NCI-H1105 treated with DMSO at 0.1 percent for 48 hours (cell line): ENCODE measurements at places on chromosomes 12 and 14.

- no peak for DNase-seq
These were observed 52.3 kb upstream of the TMCC3 start for GRCh38 chr12:94702696-94703095.

- DNase-seq = peak; percentile 81
These were observed 399 bp upstream of the WASHC4 start for GRCh38 chr12:105107171-105107493.

- no peak for DNase-seq
These were observed 2.4 kb downstream of the RNASE8 start for GRCh38 chr14:21059842-21060613.

DNA sequence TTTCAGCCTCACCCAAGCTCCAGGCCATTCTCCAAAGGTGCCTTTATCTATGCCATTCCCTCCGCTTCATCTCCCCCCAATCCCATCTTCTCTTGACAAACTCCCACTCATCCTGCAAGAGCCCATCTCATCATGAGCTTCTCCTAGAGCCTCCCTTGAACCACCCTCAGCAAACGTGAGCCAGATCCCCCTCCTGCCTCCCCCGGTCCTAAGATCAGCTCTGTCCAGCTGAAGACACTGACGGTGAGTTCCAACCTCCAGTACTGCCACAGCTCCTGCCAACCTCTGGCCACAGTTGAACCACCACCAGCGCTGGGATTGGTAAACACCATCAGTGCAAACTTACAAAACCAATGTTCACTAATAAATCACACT, 124.6 kb downstream of the BCL11B start:
- no peak for DNase-seq

DNA sequence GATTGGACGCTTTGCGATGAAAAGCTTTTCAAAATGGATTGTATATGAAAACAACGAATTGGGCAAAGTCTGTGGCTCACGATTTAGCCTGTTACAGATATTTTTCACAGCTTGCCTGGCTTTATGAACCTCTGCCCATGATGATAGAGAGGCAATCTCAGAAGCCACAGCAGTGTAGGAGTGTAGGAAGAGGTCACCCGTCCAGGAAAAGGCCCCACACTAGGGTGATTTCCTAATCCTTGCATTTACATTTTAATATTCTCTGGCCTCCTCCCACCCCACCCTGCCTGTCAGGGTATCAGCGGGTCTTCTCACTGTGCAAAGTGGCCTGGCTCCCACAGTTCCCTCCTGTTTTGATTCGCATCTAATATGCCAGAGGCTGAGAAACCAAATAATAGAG, 81.8 kb upstream of the FOXN3 start:
- DNase-seq = no peak

DNA sequence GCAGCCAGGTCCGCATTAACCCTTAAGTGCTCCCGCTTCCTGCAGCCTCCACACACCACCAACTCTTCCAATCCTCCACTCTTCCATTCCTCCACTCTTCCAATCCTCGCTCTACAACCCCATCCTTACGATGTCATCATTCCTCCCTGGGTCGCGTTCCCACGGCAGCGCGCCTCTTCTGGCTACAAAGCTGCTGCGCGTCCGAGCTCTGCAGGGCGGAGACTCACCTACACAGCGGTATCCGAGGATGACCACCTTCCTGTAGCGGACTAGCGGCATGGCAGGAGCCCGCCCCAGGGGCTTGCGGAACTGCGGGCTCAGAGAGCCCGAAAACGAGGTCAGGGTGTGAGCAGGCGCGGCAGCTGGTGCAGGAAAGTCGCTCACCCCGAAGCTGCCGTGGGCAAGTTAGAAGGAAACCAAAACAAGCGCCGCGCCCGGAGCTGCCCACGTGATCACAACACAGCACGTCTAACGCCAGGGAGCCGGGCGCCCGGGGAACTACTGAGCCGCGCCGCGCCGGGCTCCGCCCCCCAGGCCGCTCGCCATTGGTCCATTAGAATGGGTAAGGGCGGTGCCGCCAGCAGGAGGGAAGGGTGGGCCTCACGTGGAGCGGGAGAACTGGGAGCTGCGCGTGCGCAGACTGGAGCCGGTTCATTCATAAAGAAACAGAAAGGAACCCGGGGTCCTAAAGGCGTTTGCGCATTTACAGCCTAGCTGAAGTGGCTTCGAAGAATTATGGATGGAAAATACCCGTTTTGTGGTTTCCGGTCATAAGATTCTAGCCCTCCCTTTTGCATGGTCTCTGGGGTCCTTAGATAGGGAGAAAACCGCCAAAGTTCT, at the start of gene RHEBL1:
Gene RHEBL1 (minus strand): TSS at position 473 of the 840 bp plus-strand sequence. CDS start 194 bp downstream, at position 279.
- peak; percentile 91 for DNase-seq

DNA sequence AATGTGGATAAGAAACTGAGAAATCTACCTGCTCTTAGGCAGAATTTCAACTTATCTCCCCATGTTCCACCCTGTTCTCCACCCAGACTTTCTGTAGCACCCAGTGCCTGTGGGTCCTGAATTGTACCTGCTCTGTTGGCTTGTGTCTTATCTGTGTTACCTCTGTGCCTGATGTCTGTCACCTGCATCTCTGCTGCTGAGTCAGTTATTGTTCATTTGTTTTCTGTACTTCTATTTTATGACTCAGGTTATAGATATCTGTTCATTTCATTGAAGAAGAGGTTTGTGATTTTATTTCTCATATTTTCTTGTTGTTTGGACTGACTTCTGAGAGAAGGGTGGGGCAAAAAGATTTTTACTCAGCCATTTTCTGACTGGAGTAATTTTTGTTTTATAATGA, 11.7 kb downstream of the SOCS4 start:
- no peak for DNase-seq

GRCh38 chr12:98295681-98296080, 219.7 kb upstream of the TMPO start:
- no peak for DNase-seq

DNA sequence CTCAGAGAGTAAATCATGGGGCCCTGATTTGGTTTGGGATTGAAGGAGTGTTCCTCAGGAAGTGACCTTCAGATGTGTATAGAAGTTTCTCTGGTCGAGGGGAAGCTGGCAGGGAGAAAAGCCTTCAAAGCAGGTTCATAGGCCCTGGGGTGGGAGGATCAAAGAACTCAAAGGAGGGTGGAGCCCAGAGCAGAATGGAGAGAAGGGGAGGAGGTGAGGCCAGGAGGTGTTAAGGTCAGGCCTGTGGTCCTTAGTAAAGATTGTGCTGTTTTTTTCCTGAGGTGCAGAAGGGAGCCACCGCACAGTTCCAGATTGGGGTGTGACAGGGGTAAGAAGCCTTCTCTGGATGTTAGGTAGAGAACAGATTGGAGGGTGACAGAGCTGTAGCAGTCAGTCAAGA, 9.7 kb upstream of the CFAP251 start:
- no peak for DNase-seq

GRCh38 chr12:93978553-93978952, 169.8 kb upstream of the PLXNC1 start:
- no peak for DNase-seq

DNA sequence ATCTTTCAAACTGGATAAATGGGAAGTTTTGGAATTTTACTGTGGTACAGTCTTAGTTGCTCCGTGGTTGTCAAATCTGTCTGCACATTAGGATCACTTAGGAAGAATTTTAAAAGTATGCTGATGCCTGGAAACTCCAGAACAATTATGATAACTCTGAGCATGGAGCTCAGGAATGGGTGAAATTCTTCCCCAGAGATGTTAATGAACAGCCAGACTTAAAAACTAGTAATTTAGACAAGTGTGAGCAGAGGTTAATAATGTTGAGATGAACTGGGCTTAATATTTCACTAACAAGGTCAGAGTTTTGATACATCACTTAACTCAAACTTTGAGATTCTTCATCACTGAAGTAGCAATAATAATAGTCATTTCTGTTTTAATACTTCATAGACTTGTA, 94.5 kb downstream of the NTS start:
- DNase-seq = no peak

DNA sequence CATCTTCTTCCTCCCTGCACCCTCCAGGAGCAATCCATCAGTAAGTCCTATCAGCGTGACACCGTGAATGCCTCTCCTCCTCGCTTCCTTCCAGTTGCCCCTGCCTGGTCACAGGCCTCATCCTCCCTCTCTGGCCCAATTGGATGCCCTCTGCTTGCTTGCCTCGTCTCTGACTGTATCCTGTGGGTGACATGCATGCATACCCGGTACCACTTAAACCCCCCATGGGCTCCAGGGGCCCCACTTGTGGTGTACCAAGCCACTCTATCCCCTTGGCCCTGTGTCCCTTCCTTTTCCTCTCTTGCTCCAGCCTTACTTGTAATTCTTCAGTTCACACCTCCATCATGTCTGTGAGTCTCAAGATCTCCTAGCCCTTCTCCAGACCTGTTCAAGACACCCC, 106.0 kb upstream of the RTL1 start:
- DNase-seq = no peak

DNA sequence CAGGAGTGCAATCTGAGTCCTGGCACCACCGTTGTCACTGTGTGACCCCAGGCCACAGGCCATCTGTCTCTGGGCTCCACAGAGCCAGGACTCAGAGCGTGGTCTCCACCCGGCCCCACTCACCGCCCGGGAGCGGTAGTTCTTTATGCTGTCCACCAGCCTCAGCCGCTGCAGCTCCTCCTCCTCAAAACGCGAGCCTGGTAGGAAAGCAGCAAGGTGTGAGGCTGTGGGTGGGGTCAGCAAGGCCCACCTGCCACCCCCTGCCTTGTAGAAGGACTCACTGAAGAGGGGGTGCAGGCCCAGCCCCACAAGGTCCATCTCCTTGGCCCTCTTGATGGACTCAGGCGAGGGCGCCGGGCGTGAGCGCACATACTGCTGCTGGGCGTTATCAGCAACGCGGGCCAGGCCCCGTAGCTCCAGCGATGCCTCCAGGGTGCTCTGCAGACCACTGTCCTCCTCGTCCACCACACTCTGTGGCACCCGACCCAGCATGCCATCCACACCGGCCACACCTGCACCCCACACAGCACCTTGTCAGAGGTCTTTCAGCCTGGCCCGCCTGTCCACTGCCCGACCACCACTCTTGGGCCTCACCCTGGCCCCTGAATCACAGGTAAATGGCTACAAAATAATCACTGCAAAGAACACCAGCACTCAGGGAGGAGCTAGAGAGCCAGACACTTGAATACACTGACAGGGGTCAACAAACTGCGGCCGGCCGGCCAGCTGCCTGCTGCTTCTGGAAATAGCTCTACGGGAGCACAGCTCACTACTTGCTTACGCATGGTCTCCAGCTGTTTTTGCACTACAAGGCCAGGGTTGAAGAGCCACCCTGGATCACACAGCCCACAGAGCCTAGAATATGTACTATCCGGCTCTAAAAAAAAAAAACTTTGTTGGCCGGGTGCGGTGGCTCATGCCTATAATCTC, 16.3 kb downstream of the CFAP73 start:
- DNase-seq = no peak

GRCh38 chr14:47210099-47210498, 465.3 kb downstream of the MDGA2 start:
- DNase-seq = no peak

DNA sequence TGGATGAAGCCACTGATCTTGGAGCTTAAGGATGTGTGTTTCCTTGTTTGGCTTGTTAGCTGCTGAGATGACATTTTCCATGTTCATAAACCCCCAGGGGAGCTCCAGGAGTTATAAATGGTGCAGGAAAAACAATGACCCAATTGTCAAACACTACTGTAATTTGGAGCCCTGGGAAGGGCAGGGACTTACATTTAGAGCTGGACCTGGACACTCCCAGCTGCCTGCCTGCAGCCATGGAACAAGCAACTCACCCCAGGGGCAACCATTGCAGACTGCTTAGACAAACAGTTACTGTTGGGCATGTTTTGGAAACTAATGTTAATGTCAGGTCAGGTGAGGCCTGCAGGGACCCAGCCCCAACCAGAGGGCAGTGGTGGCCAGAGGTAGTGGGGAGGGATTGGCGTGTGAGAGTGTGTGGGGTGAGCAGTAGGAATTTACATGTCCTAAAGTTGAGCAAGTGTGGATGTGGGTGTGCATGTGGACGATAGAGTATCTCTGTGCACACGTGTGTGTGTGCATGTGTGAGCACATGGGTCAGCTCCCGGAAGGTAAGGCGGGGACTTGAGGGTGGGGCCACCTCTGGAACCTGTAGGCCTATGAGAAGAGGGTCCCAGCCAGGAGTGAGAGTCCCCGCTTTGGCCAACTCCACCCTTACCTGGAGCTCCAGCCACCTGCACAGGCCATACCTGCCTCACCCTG, 86.4 kb upstream of the NOS1 start:
- no peak for DNase-seq

DNA sequence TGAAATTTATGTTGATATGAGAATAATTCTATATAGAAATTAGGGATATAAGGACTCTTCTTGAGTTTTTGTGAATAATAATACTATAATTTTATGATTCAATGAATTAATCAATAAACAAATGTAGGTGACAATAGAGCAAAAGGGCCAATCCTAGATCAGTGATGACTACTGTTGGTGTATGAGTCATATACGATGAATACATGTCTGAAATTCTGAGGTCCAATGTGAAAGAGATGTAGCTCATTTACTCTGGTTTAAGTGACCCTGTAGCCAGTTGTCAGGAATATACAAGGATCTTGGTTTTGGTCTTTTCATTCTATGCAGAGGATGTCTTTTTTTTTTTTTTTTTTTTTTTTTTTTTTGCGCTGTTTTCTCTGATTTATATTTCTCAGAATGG, 72.1 kb upstream of the RTL1 start:
- no peak for DNase-seq

DNA sequence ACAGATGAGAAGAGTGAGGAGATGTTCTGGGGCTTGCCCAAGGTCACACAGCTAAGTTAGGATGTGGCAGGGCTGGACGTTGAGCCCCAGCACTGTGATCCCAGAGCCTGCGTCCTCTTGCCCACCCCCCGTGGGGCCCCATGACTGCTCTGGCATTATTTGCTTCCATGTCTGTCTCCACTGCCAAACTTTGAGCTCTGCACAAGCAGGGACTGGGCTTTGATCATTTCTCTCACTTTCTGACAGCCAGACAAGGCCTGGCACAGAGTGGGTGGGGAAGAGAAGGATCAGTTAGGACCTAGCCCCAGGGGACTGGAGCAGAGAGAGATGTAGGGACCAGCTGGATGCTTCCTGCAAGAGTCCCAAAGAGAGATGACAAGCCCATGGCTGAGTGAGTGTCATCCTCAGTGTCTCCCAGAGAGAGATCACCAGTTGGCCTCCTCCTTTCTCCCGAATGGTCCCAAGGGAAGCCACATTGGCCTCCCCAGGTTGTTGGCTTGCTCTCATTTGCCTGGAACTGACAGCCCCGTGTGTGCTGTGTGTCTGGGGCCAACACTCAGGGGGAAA, 126.7 kb upstream of the PWP1 start:
- DNase-seq = no peak
